ENCODE measurements at places on chromosomes 7 and 10.
A peak's percentile ranks its signal among the peaks of the same experiment; 100 is the strongest.

DNA sequence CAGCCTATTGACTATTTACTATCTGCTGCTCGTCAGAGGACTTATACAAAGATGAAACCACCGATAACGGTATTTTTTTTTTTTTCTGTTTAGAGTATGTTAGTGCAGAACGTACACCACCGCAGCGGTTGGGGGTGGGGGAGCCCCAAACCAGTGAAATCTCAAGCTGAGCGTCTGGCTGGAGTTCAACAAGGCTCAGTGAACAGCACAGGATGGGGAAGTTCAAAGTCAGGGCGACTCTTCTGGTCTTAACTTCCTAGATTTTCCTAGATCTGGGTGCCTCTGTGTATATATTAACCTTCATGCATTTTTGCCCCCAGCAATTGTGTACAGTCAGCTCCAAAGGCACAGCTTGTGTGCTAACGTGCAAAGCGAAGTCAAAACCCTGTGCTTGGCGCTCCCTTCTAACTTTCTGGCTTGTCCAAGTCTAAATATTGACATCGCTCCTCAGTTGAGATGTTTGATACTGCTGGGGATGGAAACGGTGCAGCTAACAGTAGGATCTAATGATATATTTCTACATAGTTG lies 1.1 kb downstream of the RHOBTB1 start:
- no peak for DNase-seq

GRCh38 chr7:130926001-130926691 lies 192.1 kb upstream of the KLF14 start:
- no peak for DNase-seq

GRCh38 chr7:141055146-141055545 lies 18.7 kb upstream of the TMEM178B start:
- DNase-seq, result no peak

DNA sequence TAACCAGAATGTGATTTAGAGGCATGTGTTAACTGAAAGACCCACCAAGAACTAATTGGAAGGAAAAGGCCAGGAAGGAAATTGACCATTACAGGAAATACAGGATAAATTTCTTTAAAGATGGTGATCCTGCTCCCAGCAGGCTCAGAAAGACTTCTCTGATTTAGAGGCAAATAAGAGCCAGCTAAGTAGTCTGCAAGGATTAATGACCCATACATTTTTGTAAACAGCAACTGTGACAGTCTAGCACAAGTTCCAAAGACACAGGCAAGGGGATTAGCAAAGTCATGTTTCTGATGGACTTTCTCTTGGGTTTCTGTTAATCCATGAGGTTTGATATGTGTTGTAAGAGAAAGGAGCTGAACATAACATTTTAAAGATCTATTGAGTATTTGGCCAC lies 425.0 kb downstream of the HTR7 start:
- no peak for DNase-seq

GRCh38 chr10:77415313-77415960 lies 222.2 kb downstream of the KCNMA1 start:
- no peak for DNase-seq

DNA sequence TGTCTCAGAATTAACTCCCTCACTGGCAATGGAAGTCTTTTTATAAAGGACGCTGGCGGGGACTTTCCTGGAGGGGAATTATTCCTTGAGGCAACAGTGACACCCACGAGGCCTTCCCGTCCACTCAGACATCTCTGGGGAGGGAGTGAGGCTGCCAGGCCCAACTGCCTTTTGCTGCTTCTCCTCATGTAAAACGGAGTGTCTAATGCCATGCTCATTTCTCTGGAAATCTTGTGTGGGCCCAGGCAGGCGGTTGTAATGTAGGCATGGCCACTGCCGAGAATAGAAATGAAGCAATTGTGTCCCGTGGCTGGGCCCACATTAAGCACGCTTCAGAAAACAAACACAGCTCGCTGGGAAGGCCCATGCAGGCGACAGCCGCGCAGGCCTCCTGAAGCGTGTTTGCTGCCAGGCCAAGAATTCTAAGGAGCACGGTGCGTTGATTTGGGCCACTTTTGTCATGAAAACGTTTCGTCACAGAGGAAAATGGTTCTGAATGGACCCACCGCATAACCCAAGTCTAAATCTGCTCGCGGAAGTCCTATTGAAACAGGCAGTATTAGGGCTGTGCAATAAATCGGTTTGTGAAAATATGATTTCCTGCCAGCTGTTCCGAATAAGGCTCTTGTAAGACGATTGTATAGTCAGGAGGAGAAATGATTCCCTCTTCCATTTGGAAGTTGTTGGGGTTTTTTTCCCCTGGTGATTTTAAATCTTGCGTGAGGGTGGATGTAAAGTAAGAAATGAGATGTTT lies 104.2 kb upstream of the CHST15 start:
- DNase-seq, result no peak

DNA sequence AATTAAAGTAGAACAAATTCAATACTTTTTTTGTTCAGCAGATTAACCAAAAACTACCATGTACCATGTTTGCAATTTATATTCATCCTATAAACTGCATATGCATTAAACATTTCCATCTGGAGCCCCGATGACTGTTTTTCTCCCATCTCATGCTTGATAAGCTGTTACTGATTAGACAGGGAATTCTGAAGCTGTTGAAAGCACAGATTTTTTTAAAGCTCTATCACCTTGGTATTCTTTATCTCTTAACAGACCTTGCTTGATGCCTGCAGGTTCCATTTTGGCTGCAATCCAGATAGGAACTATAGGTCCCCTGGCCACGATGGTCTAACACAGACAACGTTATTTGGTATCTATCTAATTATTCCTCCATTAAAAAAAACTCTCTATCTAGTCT lies 961.7 kb downstream of the CNTNAP2 start:
- no peak for DNase-seq

- no peak for DNase-seq
Observed at GRCh38 chr7:96819111-96819700, 109.6 kb upstream of the SEM1 start.

DNA sequence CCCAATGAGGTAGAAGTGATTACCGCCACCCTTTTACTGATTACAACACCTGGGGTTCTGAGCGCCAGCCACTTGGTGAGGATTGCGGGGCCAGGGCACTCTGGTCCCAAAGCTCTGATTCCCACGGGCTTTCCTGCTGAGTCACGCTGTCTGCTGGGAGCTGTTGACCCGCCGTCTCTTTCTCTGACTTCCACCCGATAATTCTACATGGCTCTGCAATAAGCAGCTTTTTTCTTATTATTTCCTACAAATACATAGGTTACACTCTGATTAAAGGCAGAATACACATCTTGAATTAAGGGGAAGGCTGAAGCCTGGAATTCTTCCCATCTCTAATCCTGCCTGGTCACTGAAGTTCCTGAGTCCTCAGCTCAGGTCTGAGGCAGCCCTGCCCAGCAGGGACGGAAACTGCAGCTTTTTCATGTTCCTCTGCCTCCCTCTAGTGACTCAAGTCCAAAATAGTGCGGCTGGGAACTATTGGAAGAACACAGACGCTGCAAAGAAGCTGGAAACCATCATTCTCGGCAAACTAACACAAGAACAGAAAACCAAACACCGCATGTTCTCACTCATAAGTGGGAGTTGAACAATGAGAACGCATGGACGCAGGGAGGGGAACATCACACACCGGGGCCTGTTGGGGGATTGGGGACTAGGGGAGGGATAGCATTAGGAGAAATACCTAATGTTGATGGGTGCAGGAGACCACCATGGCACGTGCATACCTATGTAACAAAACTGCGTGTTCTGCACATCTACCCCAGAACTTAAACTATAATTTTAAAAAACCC lies 178.3 kb downstream of the PRKCQ start:
- DNase-seq, result peak; percentile 82

DNA sequence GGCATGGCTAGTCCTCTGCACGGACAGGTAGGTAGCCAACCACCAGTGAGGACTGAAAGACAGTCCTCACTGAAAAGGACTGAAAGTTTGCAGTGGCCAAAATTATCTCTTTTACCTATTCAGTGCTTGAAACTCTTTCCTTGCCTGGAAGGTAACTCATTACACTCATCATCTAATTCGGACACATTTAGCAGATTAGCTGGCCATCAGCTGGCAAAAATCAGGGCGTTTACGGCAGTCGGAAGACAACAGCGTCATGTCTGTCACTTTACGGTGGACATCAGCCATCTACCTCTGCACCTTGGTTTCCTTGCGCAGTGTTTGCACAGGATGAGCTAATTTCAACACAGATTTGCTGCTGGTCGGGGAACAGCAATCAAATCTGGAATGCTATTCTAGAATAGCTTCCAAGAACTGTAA lies 740 bp downstream of the ANXA7 start:
- DNase-seq, result peak; percentile 63

- DNase-seq, result no peak
Observed at GRCh38 chr7:141945356-141945755, 1.4 kb downstream of the CLEC5A start.

DNA sequence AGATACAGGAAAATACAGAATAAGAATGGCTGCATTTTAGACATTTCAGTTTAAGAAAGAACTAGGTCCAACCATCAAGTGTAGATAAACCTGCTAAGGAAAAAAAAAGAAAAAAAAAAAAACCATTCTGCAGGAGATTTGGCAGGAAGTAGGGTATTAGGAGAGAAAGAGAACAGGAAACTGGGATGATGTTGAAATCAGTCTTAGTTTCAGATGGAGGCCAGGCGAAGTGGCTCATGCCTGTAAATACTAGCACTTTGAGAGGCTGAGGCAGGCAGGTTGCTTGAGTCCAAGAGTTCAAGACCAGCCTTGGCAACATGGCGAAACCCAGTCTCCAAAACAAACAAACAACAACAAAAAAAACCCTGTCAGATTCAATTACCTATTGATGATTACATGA lies 120.2 kb downstream of the RAB11FIP2 start:
- no peak for DNase-seq

GRCh38 chr7:44105832-44106231 lies 1.7 kb downstream of the AEBP1 start:
- no peak for DNase-seq

All from MM.1S (cell line).